Smooth muscle cell of the coronary artery (primary cell): ENCODE measurements at places on chromosomes 1 and 21. TPM values are rescaled to one million over a fixed set of nuclear protein-coding genes. Genes with fewer than 3 reads are reported as not detected.

LHX8 gene
- 0.59 TPM in 1 of 2 replicates, not detected in the other for total RNA-seq

OMA1 gene
- total RNA-seq: 13.3 and 20.0 TPM in 2 replicates

MROH9 gene
- 0.15 and 0.59 TPM in 2 replicates for total RNA-seq

C1orf141 gene
- total RNA-seq: not detected in 2 replicates

SERINC2 gene
- 1.5 and 4.4 TPM in 2 replicates for total RNA-seq

ILDR2 gene
- under 0.01 TPM in 1 of 2 replicates, not detected in the other for total RNA-seq

PPFIA4 gene
- 3.6 and 22.6 TPM in 2 replicates for total RNA-seq

PDE9A gene
- total RNA-seq: 0.12 and 1.7 TPM in 2 replicates

MAP3K21 gene
- 0.08 and 0.23 TPM in 2 replicates for total RNA-seq

ADGRB2 gene
- total RNA-seq: 6.2 and 7.7 TPM in 2 replicates

RIPPLY3 gene
- total RNA-seq: not detected in 2 replicates

OR2L8 gene
- not detected in 2 replicates for total RNA-seq

KCNJ10 gene
- total RNA-seq: not detected in 2 replicates

KRTAP21-2 gene
- not detected in 2 replicates for total RNA-seq

IL12RB2 gene
- total RNA-seq: not detected in 2 replicates

LRRC8C gene
- total RNA-seq: 2.0 and 3.2 TPM in 2 replicates

ATP1A4 gene
- not detected in 2 replicates for total RNA-seq

SLC30A10 gene
- 0.08 TPM in 1 of 2 replicates, not detected in the other for total RNA-seq

PRKAA2 gene
- total RNA-seq: 0.70 and 1.5 TPM in 2 replicates

DMBX1 gene
- total RNA-seq: not detected in 2 replicates

IL19 gene
- not detected in 2 replicates for total RNA-seq

C1orf174 gene
- 32.2 and 39.8 TPM in 2 replicates for total RNA-seq

ORC1 gene
- total RNA-seq: under 0.01 and 1.9 TPM in 2 replicates

IL22RA1 gene
- not detected in 2 replicates for total RNA-seq

RAB25 gene
- total RNA-seq: not detected in 2 replicates

TMCO2 gene
- total RNA-seq: not detected in 2 replicates

ADAM30 gene
- not detected in 2 replicates for total RNA-seq

LMX1A gene
- not detected in 2 replicates for total RNA-seq

RAVER2 gene
- 4.6 and 8.8 TPM in 2 replicates for total RNA-seq

SWT1 gene
- total RNA-seq: 3.2 and 3.4 TPM in 2 replicates

A3GALT2 gene
- total RNA-seq: not detected in 2 replicates

STYXL2 gene
- not detected in 2 replicates for total RNA-seq

KRTAP7-1 gene
- total RNA-seq: not detected in 2 replicates

NHLH1 gene
- not detected in 2 replicates for total RNA-seq

MRPS21 gene
- 84.2 and 132 TPM in 2 replicates for total RNA-seq

COL6A2 gene
- 474 and 2,898 TPM in 2 replicates for total RNA-seq

CRP gene
- total RNA-seq: not detected in 2 replicates

TRABD2B gene
- under 0.01 TPM in 1 of 2 replicates, not detected in the other for total RNA-seq

HCRTR1 gene
- total RNA-seq: under 0.01 TPM in 1 of 2 replicates, not detected in the other

C4BPA gene
- total RNA-seq: not detected in 2 replicates
